ENCODE measurements at places on chromosomes 1 and 21.

DNA sequence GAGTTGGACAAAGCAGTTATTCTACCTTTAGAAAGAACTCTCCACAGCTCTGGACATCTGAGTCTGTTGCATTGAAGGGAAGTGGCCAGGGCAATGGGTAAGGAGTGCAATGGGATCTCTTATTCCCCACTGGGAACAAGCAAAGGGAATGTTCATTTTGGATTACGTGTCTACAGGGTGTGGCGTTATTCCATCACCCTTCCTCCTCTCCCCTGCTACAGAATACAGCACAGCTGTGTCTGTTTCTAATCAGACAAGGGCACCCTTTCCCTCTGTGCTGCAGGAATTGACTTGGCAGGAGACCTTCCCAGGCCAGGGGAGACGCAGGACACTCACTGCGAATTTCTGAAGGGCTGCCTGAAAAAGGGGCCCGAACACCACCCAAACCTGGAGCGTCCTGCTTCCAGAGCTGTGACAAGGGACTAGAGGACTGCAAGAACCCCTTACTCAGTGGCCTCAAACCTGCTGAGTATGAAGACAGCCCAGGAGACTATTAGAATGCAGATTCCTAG is 163.6 kb upstream of the RAB4A start:
- DNase-seq = no peak

GRCh38 chr1:55443175-55443915 is 228.2 kb upstream of the USP24 start:
- DNase-seq = no peak

DNA sequence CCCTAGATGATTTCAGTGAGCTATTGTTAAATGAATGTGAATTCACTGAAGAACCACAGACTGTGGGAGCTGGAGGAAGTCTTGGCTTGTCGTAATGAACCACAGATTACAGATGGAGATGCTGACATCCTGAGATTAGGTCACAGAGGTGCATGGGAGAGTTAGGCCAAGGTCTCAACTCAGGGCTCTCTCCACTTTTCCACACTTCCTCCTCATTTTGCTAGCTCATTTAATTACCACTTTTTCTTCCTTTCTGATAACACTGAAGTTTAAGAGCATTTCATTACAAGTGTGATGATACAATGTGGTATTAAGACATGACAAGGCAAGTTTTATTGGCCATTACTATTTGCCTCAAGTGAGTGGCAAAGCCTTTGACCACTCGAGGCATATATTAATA is 30.8 kb downstream of the ST6GALNAC3 start:
- DNase-seq = no peak

- DNase-seq = no peak
Observed at GRCh38 chr1:80534606-80535360, 1266.0 kb upstream of the ADGRL2 start.

GRCh38 chr1:112636056-112636455 is 16.4 kb downstream of the CAPZA1 start:
- no peak for DNase-seq

GRCh38 chr21:37200641-37201480 is 66.3 kb downstream of the VPS26C start:
- no peak for DNase-seq

- no peak for DNase-seq
Observed at GRCh38 chr1:22289307-22289995, 146.6 kb upstream of the WNT4 start.

GRCh38 chr1:152795686-152796085 is 835 bp upstream of the LCE1D start:
- no peak for DNase-seq

GRCh38 chr1:62509028-62509427 is 72.2 kb downstream of the USP1 start:
- no peak for DNase-seq

DNA sequence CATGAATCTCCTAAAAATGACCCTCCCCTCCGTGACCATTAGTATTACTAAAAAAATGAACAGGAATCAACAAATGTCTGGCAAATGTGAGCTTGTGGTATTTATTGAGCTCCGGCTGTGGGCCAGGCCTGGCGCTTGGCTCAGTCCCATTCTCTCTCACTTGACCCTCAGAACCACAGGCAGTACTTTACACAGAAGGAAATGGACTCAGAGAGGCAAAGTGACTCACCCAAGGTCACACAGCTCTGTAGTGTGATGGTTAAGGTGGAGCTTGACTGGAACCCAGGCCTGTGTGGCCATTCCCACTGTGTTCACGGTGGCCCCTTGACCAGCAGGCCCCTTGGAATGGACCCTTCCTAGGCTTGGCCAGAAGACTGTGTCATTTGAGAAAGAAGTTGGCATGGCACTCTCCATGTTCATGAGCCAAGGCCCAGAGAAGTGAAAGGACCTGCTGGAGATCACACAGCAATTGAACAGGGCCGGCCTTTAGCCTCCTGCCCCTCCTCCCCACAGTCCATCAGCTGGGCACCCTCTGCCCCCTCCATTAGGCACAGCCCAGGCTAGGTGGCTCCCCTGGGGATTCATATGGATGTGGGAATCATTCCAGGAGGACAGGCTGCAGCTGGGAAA is 32.1 kb downstream of the FAM151A start:
- no peak for DNase-seq

DNA sequence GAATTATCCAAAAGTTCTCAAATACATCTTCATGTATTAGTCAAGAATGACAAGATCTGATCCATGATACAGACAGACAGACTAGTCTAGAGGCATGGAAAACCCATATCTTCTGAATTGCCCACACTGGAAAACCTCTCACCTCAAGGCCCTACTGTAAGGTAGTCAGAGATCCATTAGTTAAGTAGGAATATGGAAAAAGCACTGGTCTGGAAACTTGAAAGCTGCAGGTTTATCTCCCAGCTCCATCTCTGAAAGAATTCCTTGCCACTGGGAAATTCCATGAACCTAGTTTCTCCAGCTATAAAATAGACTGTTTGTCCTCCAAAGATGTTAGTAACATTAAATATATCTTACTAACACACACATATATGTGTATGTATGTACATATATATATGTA is 169.2 kb downstream of the AKT3 start:
- no peak for DNase-seq

DNA sequence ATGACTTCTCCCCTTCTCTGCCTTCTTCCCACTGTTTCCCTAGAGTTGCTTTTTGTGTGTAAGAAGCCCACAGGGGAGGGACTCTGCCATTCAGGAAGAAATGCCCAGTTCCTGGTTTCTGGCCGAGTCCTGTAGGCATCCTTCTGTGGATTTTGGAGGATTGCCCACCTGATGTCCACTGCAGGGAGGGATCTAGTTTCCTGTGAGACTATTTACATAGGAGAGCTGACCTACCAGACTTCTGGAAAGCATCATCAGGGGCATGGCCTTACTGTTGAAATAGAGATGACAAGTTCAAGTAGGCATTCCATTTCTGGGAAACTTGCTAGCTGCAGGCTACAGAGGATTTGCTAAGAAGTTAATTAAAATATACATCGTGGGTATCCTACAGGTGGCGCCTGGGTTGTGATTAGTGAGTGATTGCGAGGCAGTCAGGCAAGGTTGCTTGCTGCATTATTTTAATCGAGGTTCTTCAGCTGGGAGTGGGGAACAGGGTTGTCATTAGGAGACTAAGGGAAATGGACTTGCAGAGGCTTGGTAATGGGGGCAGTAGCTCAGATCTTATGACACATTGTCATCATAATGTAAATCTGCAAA is 148.7 kb downstream of the HHAT start:
- DNase-seq = no peak

DNA sequence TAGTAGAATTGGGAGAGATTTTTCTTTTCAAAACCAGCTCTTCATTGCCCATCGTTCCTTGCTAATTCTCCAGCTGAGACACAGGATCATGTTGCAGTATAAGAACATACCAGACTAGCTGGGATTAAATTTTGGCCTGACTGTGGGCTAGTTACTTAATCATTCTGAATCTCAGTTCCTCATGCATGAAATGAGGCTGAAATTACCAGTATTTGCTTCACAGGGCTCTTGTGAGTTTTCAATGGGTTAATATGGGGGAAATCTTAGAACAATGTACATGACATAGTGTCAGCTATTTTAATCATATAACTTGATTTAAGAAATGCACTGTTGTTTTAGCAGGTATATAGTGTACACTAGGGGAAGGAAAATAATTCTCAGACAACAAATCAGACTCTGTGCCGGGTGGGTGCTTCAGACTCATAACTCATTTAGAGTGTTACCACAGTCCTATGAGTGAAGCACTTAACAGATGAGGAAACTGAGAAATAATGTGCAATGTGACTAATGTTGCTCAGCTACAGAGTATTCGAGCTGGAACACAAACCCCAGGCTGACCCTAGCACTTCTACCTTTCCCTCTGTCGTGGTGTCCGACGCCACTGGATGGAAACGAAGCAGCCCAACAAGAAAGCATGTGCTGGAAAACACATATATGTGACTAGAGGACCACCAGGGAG is 137.6 kb upstream of the SGIP1 start:
- no peak for DNase-seq

- no peak for DNase-seq
Observed at GRCh38 chr1:111742938-111743549, 3.8 kb upstream of the INKA2 start.

GRCh38 chr1:226534645-226535044 is 13.9 kb upstream of the STUM start:
- no peak for DNase-seq

DNA sequence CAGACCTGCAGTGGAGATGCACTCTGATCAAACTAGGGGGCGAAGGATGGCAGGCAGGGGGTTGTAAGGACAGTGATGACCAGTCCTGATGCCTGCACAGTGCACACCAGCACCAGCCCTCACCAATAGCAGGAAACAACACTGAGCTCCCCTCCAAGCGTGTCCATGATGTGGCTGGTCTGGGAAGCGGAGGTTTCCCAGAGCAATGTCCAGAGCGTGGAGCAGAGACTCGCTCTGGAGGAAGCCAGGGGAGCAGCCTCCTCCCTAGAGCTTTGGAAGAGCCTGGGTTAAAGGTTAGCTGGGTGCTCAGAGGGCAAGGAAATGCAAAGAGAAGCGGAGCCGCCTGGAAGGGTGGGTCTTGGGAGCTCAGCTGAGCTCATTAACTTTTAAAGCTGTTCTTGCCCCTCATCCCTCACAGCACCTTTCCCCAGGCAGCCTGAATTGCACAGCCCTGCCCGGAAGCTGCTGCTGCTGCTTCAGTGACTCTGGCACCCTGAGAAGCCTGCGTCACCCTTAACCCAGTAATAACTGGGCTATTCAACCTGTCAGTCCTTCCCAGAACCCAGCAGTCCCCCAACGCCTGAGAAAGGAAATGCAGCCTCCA is 162.2 kb upstream of the RAB4A start:
- no peak for DNase-seq

DNA sequence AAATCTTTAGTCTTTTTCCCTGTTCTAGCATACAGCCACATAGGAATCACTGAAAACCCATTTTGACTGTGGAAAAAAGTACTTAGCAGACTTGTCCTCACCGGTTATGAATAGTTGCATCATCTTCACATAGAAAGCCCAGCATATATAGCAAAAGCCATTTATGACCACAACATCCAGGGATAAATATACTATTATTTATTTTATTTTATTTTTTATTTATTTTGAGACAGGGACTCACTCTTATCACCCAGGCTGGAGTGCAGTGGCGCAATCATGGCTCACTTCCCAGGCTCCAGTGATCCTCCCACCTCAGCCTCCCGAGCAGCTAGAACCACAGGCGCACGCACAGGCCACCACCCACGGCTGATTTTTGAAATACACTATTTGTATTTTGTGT is 175.3 kb downstream of the GALNT2 start:
- no peak for DNase-seq

- no peak for DNase-seq
Observed at GRCh38 chr1:98881901-98882300, 122.8 kb downstream of the PLPPR5 start.

DNA sequence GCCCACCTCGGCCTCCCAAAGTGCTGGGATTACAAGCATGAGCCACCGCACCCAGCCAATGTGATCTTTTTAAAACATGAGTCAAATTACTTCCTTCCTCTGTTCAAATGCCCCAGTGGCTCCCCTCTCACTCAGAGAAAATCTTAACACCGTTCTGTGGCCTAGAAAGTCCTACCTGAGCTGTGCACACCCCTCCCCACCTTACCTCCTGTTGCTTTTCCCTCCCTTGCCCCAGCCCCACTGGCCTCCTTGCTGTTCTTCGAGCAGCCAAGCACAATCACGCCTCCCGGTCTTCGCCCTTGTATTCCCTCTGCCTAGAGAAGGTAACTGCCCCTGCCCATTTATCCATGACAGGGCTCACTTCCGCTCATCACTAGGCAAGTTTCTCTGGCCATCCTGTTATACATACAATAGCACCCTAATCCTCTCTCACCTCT is 62.6 kb upstream of the RPL11 start:
- peak; percentile 60 for DNase-seq

DNA sequence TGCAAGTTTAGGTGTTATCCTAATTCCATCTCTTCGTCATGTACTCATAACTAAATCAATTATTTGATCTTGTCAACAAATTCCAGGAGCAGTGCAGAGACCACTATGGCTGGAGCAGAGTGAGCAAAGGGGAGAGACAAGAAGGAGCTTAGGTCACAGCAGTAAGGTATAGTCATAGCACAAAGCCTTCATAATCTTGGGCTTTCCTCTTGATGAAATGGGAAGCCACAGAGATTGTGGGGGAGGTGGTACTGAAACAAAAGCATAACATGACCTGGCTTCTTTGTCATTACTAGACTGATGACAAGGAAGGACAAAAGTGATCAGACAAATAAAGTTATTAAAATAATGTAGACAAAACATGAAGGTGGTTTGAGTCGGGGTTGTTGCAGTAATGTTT is 60.1 kb upstream of the PTGS2 start:
- DNase-seq = peak; percentile 32

DNA sequence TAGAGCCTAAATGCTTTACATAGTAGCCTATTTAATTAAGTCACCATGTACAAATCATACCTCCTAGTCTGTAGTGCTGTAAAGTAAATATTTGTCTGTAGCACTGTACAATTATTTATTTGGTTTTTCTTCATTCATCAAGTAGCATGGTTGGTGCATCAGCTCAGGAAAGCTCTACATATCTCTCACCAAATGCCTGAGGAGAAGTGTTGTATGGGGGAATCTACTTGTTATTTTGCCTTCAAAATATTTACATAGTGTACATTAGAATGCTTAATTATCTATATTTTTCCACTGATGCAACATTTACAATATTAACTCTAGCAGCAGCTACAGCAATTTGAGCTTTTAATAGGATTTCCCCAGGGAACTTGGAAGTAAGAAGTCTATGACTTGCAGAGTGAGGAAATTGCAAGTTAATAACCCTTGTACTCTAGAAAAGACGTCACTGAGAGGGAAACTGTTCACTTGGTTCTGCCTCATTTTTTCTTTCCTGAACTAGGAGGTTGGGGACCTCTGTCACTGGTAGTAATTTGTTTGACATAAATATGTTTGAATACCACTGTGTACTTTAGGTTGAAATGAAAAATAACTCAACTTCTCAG is 207.4 kb downstream of the PDE4B start:
- DNase-seq = no peak

- DNase-seq = no peak
Observed at GRCh38 chr1:100730130-100730529, 10.6 kb downstream of the VCAM1 start.

- no peak for DNase-seq
Observed at GRCh38 chr1:111695801-111696200, 43.4 kb downstream of the INKA2 start.

GRCh38 chr21:44405091-44405947 is 50.0 kb upstream of the LRRC3 start:
- no peak for DNase-seq

Measured in activated CD8-positive, alpha-beta T cell treated with anti-CD3 and anti-CD28 coated beads for 36 hours (primary cell).